ENCODE measurements at places on chromosomes 4 and X.

DNA sequence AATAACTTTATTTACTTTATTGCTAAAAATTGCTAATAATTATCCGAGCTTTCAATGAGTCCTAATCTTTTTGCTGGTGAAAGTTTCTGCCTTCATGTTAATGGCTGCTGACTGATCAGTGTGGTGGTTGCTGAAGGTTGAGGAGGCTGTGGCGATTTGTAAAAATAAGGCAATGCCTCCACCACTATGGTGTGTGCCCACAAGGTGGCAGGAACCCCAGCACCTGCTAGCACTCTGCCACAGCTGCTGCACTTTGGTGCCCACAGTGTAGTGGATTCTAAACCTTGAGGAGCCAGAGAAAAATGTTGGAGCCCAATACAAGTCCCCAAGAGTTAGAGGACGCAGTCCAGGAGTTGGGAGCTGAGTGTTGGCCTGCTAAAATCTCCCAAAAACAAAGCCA lies 1237.1 kb downstream of the PCDH19 start:
- DNase-seq, result no peak

DNA sequence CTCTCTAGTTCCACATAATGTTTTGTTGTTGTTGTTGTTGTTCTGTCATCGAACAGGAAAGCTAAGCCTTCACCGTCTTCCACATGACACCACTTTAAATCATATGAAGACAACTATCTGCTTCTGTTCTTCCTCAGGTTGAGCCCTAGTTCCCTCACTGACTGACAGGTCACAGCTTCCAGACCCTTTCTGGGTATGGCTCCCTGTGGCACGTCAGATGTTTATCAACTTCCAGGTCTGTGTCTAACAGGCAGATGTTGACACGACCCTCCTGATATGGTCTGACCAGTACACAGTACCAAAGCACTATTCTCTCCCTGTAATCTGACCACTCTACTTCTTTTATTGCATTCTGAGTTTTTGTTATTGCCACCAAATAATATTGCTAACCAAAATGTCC lies 51.4 kb downstream of the PRDM5 start:
- no peak for DNase-seq

- DNase-seq, result no peak
Observed at GRCh38 chr4:29566371-29566770, 1153.8 kb upstream of the PCDH7 start.

GRCh38 chrX:47644557-47645091 lies 5.7 kb downstream of the ELK1 start:
- DNase-seq, result no peak

DNA sequence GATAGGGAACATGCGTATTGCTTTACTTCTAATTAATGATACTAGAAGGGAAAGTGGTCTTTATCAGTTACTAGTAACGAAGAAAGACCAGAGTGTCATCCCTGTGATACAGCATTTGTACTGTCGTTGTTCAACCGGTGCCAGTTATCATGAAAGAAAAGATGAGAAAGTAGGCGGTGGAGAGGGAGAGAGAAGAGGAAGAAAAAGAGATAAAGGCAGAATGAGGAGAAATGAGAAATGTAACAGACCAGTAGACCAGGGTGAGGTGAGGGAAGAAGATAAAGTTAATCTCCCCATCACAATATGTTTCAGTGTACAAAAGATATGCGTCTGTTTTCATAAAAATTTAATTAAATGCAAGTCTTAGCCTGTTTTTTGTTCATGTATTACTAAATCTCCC lies 135.2 kb upstream of the HPGD start:
- no peak for DNase-seq

DNA sequence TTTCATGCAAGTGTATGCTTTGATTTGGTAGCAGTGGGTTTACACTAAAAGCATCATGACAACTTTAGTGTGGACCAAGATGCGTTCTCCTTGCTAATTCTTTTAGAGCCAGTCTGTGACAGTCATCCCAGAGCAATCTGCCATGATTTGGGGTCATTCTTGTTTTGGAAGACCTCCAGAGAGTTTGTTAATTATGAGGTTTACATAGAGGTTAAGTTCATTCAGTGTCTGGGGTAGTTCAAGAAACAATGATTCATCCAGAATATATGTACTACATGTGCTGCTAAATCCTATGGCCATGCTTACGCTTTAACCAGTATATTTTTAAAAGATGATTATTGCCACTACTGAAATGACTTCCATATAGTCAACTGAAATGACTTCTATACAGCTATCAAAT lies 328.5 kb upstream of the AGA start:
- DNase-seq, result no peak

DNA sequence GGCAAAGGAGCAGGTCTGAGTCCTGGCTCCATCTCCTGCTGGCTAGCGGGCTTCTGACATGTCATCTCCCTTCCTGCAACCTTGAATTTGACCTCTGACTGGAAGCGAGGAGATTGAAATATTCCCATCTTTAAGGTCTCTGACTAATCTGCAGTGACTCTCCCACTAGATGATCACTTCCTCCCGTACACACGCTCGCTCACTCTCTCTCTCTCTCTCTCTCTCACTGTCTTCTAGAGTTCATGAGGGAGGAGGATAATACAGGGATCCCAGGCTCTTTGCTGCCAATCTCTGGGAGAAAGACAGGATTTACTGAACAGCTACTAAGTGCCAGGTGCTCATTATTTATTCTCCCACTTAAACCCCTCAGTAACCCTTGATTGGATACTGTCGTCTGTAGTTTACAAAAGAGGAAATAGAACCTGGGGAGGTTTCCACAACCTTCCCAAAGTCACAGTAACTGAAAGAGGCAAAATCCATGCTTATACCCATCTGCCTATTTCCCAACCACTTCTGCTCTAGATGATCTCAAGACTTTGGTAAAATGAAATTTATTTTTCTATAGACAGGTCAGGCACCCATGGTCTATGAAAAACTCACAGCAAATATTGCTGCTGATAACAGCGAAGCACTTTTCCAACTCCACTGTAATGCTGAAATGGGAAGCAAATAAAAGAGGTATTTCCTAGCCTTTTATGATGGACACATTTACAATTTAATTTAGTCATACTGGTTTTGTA lies 193.5 kb upstream of the C1QTNF7 start:
- no peak for DNase-seq

GRCh38 chr4:23978002-23978401 lies 88.2 kb upstream of the PPARGC1A start:
- no peak for DNase-seq

- DNase-seq, result no peak
Observed at GRCh38 chr4:168248176-168248710, 70.3 kb downstream of the DDX60 start.

GRCh38 chr4:169379688-169380087 lies 108.9 kb upstream of the SH3RF1 start:
- DNase-seq, result no peak

- DNase-seq, result no peak
Observed at GRCh38 chrX:39935411-39936064, 162.2 kb downstream of the BCOR start.

- DNase-seq, result no peak
Observed at GRCh38 chr4:184237612-184238011, 19.9 kb upstream of the ENPP6 start.

- no peak for DNase-seq
Observed at GRCh38 chr4:183700407-183700806, 41.3 kb downstream of the TRAPPC11 start.

DNA sequence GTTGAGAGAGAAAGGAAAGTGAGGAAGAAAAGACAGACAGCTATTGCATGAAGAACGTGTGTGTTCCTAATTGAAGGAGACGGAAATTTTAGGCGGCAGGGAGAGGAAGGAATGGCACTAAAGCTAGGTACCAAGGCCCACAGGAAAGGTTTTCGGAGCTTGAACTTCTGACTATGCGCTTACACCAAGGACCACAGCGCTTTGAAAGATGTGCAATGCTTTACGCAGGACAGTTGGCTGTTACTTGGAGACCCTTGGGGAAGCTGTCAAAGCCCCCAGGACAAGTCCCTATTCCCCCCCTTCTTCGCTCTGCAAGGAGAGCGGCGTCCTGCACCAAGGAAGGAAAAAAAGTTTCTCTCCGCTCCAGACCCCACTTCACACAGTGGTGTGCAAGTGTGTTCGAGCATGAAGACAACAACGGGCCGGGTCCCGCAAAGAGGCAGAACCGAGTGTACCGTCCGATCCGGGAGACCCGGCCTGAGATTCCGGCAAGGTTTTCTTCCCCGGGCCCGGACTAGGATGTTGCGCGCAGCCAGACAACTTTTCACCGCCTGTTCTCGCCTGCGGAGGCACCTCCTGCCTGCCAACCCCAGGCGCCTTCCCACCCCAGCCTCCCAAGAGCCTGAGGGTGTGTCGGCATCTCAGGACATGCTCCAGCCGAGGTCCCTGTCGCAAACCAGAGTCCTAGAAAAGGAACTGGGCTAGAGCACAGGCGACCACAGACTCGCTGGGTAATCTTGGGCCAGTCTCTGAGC lies 896 bp downstream of the KDR start:
- no peak for DNase-seq

DNA sequence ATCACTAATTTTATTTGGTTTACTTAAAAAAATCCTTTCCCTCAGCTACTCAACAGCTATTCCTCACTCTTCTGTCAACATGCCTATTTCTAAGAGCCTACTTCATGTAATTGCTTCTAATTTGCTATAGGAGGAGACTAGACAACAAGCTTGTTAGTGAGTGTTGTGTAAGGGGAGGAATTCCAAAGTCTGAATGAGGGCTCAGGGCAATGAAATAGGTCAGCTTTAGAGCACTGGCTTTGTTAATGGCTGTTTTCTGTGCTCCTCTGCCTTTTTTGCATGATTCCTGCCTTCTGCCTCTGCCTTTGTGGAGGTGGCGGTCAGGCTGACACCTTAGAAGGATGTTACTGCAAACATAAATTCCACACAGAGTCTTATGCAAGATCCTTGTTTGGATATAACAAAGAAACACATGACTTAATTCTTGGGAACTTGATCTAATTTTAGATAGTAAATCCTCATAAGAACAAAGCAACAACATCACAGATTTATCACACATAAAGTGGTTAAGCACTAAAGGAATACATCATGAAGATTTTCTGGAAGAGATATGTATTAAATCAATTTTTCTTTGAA lies 15.0 kb upstream of the PAGE1 start:
- no peak for DNase-seq

DNA sequence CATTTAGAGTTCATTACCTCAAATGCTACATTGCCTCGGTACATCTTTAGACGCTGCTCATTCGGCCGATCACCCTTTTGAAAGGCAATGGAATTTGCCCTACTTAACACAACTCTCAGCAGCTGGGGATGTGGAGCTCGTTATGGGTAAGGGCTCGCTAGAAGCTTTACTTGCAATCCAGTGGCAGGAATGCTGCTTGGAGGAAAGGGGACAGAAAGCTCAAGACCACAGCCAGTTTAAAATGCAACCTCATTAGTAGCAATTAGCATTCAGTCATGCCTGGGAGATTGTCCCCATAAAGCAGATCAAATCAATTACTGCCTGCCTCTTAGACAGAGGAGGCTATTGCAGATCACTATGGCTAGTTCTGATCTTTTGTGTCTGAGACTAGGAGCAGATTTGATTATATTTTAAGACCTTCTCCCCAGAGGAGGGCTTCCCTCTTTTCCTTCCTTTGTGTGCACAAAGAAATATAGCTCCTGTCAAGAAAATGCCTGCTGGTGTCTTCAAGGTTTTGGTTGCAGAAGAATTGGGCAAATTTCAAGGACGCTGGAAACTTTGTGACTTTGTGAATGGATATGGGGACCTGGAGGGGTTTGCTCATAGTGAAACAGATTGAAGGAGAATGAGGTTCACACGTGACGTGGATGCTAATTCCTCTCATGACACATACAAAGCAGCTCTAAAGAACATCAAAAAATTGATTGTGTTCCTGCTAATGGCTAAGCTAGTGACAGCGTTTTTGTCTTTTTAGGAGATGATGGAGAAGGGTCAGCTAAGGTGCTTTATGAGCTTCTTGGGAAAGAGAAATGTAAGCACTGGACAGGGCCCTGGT lies 237.5 kb upstream of the GLRA2 start:
- DNase-seq, result no peak

DNA sequence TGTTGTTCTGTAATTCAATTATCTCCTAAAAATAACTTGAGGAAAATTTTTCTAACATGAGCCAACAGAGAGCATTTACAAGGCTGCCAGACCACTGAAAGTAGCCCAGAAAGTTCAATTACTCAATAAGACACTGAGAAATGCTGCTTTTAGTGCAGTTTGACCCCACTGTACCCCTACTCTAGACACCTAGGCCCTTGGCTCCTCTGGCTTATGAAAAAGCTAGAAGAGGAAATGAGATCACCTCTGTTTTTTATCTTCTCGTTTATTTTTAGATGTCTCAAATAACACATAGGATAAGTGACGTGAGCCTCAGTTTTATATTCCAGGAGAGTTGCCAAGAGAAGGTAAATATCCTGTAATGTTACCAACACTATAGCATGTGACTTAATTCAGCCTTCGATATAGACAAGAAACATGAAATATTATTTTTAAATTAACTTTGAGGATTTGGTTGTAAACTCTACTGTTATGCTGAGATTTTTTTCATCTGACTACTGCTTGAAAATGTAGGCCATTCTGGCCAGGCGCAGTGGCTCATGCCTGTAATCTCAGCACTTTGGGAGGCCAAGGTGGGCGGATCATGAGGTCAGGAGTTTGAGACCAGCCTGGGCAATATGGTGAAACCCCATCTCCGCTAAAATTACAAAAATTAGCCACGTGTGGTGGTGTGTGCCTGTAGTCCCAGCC lies 24.4 kb downstream of the TNIP3 start:
- no peak for DNase-seq

- DNase-seq, result no peak
Observed at GRCh38 chr4:161894014-161894413, 269.8 kb downstream of the FSTL5 start.

DNA sequence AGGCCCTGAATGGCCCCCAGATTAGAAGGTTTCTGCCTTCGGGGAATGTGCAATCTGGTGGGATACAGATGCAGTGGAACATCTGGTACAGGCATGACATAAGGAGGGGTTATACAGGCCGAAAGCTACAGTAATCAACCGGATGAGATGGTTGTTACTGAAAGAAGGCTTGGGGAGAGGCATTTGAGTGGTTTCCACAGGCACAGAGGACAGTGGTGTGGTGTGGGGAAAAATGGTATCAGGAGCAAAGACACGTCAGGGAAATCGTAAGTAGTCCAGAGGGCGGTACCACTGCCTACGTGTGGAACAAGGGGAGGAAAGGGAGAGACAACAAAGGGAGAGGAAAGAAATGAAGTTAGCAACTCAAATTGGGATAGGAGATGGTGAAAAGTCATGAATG lies 3.0 kb downstream of the PDLIM3 start:
- DNase-seq, result no peak

GRCh38 chr4:1137850-1138249 lies 24.5 kb upstream of the RNF212 start:
- no peak for DNase-seq

- DNase-seq, result no peak
Observed at GRCh38 chr4:152700151-152700550, 20.4 kb upstream of the TMEM154 start.

DNA sequence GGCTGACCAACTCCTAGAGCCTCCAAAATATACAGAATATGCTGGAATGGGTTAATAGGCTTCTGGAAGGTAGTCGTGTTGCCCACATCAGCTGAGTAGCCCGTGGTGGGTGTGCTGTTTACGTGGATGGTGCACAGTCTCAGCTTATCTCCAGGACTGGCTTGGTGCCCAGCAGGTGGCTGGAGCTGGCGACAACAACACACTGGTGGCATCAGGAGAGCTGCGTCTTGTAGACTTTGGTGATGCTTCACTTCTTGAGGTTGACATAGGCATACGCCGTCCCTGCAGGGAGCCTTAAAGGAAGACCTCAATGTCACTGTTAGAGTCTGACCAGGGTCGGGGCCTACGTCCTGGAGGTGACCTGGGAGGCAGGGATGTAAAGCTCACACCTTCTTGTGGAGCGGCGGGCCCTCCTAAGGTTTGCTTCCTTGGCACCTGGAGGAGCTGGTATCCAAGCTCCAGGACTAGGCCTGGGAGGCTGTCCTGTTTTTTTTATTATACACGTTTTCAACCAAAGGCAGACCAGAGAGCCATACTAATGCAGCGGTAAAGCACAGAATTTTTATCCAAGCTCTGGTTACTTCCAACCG lies 26.5 kb upstream of the RBMX start:
- no peak for DNase-seq

Measured in effector memory CD8-positive, alpha-beta T cell (primary cell).